ENCODE measurements at places on chromosomes 4 and X.
A peak's percentile ranks its signal among the peaks of the same experiment; 100 is the strongest.

DNA sequence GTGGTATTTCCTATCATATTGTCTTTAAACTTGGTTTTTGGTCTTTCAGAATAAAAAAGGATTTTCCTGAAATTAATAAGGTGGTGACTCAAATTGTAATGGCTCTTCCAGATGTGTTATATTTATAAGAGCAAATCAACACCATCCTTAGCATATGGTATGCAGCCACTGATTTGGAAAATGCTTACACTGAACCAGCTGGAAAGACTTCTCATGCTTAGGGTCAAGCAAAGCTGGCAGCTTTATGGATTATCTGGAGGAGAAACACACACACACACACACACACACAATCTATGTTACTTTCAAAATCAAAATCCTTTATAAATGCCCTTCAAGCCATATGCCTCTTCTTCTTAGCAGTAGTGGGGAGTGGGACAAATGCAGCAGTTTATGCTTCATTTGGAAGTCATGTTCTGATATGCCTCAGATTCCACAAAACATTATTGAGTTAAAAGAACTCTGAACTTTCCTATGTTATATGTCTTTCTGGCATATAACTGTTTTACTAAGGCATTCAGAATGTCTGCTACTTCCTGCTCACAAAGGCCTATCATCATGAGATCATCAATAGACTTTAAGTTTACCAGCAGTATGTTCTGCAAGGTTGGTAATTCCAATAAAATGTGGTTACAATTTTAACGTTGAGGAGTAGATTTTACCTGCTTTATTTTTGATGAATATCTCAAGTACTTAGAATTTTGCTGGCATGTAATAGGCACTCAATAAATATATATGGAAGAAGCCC lies 72.9 kb upstream of the PRDM5 start:
- no peak for DNase-seq

GRCh38 chrX:24494647-24495075 lies 29.6 kb downstream of the PDK3 start:
- DNase-seq, result peak; percentile 41

DNA sequence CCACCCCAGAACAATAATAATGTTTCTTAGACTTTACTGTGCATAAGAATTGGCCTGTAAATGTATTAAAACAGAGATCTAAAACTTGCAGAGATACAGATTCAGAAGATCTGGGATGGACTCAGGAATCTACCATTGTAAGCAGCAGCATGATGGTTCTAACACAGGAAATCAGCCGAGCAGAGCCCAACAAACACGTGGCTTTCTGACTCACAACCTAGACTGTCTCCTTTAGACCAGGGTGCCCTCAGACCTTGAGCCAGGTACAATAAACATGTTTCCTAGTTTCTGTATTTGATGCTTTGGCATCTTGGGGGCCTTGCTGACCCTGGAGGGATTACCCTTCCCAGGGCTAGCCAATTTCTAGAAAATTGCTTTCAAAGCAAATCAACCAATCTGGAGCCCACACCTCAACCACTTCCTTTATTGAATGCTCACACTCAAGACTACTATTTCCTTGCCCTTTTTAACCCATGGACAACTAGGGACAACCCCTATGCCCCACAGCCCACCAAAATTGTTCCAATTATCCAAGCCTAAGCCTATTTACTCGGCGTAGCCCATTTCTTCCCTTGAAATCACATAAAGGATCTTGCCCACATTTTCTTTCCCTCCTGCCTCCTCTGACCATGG lies 80.5 kb downstream of the TBC1D9 start:
- DNase-seq, result no peak

GRCh38 chr4:123922847-123923246 lies 526.3 kb downstream of the SPRY1 start:
- DNase-seq, result no peak

DNA sequence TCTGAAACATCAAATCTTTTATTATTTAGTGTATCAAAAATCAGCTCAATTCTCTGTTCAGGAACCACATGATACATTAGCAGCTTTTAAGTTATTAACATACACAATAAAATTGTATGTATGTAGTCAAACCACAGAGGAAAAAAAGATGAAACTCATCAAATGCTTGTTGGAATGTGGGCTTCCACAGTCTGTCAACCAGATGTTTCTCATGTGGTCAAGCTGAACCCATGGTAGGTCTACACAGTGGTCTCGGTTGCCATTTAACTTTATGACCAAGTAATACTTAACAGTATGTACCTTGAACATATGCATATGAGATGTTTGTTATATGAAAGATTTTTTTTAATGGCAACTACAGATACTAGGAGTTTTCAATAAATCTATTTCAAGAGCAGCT lies 427.8 kb downstream of the IL15 start:
- DNase-seq, result no peak

GRCh38 chr4:122156819-122157218 lies 4.7 kb downstream of the BLTP1 start:
- DNase-seq, result no peak

DNA sequence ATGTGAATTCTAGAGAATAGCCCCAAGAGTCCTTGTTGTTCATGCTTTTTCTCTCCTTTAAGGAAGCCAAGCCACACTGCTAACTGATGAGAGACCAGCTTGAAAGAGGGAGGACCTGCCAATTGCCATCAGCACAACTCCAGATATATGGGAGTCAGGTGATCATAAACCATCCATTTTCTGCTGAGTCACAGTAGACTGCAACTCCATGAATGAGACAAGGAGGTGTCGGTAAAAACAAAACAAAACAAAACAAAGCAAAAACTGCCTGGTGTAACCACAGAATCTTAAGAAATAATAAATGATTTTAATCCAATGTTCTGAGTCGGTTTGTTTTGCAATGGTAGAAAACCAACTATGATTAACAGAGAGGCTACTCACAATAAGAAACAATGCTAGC lies 837.3 kb downstream of the PCDH7 start:
- DNase-seq, result no peak

DNA sequence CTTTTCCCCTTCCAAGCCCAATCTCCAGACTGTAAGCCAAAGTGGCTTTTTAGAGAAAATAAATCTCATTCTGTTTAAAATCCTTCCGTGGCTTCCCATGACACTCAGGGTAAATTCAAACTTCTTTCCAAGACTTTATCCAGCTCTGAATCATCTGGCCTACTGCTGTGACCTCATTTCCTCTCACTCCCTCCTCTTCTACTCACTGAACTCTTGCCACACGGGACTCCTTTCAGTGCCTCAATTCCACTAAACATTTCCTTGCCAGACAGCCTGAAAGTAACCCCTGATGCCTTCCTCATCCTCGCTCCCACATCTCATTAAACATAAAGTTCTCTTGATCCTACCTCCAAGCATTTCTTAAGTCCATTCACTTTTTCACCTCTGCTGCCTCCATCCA lies 27.8 kb upstream of the RNF128 start:
- DNase-seq, result no peak
